AG09319 (cell line): ENCODE measurements at places on chromosomes 1 and 21.

DNA sequence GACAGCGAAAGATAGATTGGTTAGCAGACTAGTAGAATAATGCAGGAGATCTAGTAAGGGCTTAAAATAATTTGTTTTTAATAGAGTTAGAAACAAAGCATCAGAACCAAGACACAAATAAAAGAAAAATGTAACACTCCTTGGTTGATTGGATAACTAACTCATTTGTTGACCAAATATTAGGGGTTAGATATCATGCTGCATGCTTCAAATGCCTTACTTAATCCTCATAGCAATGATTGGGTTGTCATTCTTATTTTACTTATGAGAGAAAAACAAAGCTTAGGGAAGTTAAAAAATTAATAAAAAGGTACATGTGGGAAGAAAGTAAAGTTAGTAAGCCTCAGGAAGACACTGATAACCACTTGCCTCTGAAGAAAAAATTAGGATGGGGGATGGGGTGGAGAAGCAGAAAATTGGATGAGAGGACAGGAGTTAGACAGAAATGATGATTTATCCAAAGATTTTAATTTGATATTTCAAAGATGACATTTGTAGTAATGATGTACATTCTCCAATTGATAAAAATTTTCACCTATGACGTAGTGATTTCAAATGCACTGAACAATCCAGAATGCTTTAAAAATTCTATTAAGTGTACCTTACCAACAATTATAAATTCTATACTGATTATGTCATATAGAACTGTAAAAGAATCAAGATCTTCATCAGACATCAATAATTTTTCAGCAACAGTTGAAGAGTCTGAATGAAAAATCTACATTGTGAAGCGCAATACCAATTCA, 374.7 kb downstream of the COL11A1 start:
- no peak for DNase-seq

GRCh38 chr1:61395146-61395800, 312.9 kb downstream of the NFIA start:
- DNase-seq, result no peak

GRCh38 chr1:157114183-157115121, 14.8 kb upstream of the ETV3L start:
- DNase-seq, result no peak

- no peak for DNase-seq
These were observed 209.3 kb upstream of the C1orf105 start for GRCh38 chr1:172211221-172211620.

GRCh38 chr1:178307264-178307663, 189.5 kb downstream of the CLEC20A start:
- DNase-seq, result no peak

DNA sequence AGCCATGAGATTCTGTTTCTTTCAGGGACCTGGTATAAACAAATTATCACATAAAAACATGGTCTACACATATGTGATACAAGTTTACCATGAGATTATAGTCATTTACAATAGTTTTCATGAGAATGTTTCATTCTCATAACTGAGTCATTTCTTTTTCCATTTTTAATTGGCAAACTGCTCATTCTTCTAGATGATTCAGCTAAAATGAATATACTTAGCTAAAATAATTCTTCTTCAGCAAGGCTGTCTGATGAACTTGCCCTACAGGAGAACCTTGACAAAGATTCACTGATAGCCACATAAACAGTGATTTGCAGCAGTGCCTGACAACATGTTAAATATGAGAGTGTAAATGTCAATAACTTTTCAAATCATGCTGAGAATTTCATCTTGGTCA, 253.2 kb downstream of the FMN2 start:
- DNase-seq, result no peak
